Activated CD4-positive, alpha-beta T cell treated with anti-CD3 and anti-CD28 coated beads for 1 hour (primary cell): ENCODE measurements at places on chromosomes 12 and 14.

DNA sequence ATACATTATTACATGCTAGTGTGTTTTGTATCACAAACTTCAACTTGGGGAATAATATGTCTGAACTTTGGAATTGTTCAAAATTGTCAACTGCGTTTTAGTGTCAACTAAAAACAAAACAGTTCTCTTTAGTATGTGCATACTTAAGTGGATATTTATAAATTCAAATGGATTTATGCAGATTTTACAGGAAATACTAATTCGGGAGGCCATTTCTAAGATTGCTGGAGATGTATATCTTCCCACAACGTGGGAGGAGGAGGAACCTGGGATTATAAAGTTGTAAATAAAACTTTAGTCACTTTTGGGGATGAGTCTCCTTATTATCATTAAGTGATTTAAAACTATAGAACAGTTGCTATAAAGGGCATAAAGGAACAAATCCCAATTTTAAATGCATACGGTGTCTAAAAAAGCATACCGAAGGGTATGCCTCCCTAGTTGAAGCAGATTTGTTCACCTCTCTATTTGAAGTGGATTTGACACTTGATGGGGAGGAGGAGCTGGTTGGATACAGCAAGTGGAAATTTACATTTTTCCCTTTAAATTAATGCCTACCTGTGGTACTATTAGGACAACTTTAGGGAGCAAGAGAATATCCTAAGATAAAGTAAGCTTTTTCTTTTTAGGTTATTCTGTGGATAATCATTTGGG is 2.7 kb downstream of the PDE3A start:
- no peak for DNase-seq

GRCh38 chr14:95774265-95775160 is 60.6 kb upstream of the TCL1A start:
- DNase-seq = peak; percentile 24

DNA sequence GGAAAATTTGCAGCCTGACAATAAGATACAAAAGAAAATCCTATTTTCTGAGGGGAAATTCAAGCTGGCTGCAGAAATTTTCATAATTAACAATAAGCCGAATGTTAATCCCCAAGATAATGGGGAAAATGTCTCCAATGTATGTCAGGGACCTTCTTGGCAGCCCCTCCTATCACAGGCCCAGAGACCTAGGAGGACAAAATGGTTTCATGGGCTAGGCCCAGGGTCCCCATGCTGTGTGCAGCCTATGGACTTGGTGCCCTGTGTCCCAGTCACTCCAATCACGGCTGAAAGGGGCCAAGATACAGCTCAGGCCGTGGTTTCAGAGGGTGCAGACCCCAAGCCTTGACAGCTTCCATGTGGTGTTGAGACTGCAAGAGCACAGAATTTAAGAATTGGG is 11.2 kb downstream of the C12orf50 start:
- DNase-seq = no peak

DNA sequence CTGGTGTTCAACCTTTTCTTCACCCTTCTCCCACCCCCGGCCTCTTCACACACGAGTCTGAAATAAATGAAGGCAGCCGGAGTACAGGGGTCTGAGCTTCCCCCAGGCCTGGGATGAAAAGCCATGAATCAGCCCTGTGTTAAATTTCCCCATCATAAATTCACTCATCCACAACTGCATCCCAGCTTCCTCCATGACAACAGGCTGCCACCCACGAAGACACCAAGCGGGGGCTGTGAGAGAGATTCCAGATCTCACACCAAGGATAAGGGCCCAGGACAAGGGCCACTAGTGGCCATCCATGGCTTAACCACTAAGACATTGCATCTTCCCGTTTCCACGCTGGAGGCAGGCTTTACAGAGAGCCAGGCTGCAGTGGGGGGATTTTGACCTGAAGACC is 93.9 kb upstream of the NCOR2 start:
- no peak for DNase-seq

- DNase-seq = no peak
These were observed 1082.5 kb downstream of the BCL11B start for GRCh38 chr14:98189511-98189910.

DNA sequence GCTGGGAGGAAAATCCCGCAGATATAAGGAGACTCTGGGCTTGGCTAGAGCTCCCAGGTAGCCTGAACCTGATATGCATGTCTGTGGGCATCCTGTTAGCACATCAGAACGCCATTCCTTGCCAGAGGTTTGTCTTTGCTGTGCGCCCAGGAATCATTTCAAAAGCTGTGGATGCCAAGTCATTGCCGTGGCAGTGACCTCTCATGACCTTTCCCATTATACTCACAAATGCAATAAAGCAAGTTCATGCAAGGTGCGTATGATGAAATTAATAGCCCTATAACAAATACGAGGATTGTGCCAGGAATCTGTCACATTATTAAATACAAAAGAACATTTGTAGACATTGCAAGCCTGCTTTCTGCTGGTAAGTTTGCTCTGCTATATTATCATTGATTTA is 229.1 kb upstream of the PELI2 start:
- DNase-seq = no peak

- DNase-seq = no peak
These were observed 178.3 kb upstream of the PLEKHG7 start for GRCh38 chr12:92524489-92524888.

DNA sequence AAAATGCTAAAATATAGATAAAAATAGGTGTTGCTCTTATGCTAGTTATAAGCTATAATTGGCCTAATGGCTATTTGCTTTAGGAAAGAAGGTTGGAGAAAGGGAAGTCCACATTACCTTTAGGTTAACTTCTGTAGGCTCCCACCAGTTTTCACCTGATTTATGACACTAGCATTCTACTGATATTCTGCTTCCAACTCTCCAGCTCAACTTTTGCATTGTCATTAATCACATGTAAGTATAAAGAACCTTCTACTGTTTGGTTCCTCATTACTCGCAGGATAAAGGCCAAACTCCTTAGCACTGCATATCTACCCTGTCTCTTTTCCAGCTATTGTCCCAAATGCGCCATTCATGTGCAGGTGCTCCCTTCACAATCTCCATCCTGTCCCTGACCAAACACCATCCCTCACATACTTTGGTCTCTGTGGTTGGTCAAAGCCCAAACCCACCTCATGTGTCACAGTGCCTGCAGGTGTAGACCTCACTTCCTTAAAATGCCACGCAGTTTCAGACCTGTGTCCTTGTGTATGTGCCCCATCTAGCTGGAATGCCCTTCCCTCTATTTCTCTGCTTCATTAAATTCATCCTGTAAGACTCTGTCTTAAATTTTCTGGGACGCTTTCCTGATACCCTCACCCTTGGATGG is 3.3 kb downstream of the DDHD1 start:
- no peak for DNase-seq

GRCh38 chr12:123910057-123910456 is 62.6 kb downstream of the CCDC92 start:
- no peak for DNase-seq
